Daoy (cell line): ENCODE measurements at places on chromosomes 4 and X. TPM values are rescaled to one million over a fixed set of nuclear protein-coding genes. Genes with fewer than 3 reads are reported as not detected.

DNA sequence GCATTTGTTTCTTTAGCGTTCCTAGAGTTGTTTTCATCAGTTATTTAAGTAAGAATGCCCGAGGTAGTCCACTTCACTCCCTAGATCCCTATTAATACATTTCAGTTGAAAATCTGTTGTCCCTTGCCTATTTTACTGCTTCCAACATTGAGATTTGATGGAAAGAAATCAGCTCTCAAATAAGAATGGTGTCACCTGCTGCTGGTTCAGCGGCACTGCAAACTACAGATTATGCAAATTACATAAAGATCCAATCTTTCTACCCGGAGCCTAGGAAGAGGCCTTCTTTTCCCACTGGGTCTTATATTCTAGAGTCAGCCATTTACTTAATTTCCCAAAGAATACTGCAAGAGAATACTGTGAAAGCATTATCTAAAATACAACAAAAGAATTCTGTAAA, 597.6 kb upstream of the MAGEB2 start:
- DNase-seq: no peak

DNA sequence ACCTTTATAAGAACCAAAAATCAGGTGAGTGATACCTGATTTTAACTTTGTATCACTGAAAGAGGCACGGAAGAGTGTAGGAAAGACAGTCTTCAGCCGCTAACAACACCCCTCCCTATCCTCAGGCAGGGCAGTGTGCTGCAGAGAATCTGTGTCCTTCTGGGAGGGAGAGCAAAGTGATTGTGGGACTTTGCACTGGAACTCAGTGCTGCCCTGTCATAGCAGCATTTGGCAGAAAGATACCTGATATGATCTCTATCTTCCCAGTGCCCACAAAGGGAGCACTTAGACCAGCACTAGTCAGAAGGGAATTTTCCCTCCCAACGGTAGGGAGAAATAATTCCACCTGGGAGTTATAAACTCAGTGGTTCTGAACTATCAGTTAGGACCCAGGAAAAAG, 139.0 kb downstream of the FMR1NB start:
- DNase-seq: no peak

GRCh38 chrX:63686878-63687714, 97.9 kb downstream of the ARHGEF9 start:
- DNase-seq: peak; percentile 2

DNA sequence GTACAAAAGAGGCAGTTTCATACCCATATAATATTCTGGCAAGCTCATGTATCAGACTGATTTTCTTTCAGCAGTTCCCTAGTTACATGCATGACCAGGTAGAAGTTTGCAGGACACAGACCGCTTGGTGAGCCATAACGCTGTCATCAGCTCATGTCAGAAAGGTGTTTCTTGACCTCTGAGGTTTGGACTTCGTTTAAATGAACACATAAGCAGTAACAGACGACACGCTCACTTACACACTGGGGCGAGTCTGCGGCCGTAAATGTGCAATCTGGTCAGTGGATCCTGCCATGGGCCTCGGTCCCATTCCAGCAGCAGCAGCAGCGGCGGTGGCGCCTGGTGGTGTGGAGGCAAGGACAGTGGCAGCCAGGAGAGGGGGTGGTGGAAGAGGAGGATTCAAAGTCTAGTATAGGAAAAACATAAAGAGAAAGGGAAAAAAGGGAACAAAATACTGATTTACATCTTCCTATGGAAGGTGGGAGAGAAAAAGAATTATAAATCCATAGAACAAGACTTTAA, 111.9 kb upstream of the CBR4 start:
- DNase-seq: no peak

DNA sequence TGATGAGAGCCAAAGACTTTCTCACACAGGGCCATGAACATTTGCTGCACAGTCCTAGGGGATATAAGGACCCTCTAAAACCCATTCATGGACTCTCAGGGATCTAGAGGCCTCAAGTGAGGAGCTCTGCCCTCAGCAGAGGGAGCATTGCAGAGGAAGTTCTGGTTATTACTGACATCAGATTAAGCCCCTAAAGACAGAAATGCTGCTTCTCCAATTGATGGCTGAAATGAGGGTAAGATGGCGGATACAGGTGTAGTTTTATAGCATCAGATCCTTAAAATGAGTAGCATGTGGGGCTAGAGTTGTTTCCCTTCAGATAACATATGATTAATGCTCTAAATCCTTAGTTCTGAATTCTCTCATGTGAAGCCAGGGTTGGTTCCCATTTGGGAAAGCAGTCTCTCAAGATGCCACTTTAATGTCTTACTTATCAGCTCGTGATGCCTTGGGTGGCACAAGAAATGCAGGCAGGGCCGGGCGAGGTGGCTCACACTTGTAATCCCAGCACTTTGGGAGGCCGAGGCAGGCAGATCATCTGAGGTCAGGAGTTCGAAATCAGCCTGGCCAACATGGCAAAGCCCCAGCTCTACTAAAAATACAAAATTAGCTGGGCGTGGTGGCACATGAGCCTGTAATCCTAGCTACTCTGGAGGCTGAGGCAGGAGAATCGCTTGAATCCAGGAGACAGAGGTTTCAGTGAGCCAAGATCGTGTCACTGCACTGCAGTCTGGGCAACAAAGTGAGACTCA, 7.9 kb downstream of the RHOH start:
- no peak for DNase-seq

DNA sequence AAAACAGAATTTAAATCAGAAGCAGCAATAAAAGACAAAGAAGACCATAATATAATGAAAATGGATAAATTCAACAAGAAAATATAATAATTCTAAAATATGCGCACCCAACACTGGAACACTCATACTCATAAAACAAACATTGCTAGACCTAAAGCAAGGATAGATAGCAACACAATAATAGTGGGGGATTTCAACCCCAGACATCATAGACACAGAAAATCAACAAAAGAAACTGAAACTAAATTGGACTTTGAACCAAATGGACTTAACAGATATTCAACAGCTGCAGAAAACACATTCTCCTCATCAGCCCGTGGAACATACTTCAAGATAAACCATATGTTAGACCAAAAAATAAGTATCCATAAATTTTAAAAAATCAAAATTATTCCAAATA, 1552.6 kb downstream of the C4orf33 start:
- no peak for DNase-seq

DNA sequence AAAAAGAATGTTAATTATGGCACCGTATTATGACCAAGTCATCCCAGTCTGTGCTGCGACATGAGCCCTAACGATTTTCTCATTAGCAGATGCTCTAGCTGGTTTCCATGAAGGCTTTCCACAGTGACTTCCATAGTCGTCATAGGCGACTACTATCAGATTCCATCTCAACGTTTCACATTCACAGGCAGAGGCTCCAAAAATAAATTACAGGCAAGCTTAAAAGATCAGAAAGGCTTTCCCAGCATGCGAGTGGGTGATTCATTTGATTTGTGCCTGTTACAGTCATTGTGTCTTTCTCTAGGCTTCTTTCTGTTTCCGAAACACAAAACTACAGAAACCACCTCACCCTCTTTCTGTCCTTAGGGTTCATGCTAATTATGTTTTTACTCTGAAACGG, 43.2 kb downstream of the PALLD start:
- peak; percentile 62 for DNase-seq

GRCh38 chr4:6180841-6181631, 19.3 kb downstream of the JAKMIP1 start:
- no peak for DNase-seq

DNA sequence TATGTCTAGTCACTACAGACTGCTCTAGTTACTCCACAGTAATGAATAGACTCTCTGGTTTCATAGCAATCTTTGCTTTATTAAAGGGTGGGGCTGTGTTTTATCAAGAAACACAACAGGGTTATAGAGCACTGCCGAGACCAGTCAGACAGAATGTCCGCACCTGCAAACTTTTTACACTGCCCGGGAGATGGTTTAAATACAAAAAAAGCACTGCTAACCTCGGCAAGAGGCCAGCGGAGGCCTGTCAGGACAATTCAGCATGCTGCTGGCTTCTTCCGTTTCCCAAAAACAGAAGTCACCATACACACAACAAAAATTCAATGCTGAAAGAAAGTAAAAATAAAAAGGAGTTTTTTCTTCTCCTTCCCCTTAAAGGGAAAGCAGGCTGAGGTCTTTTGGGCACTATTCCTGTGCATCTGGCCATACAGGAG, 67.4 kb downstream of the IRF2 start:
- DNase-seq: no peak

GRCh38 chrX:107205770-107206696, at the start of the genes DNAAF6 and NUP62CL:
TSS of gene DNAAF6 (plus strand) at chrX:107206611. CDS start at chrX:107212876, 6,265 bp downstream.
TSS of gene NUP62CL (minus strand) at chrX:107206433. CDS start at chrX:107175146, 31,287 bp downstream.
- DNase-seq: peak; percentile 73

DNA sequence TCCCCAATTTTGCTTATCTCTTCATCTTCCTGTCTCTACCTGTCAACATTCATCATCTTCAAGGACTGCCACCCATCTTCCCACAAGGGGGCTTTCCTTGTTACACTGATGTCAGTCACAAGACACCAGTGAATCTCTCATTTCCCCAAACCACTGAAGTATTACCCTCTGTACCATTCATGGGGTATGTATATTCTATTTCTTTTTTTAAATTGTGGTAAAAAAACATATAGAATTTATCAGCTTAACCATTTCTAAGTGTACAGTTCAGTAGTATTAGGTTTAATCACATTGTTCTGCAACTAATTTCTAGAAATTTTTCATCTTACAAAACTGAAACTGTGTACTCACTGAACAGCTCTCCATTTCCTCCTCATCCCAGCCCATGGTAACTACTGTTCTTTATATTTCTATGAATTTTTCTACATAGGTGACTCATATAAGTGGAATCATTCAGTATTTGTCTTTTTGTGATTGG, 98.6 kb downstream of the LARP7 start:
- DNase-seq: no peak

DNA sequence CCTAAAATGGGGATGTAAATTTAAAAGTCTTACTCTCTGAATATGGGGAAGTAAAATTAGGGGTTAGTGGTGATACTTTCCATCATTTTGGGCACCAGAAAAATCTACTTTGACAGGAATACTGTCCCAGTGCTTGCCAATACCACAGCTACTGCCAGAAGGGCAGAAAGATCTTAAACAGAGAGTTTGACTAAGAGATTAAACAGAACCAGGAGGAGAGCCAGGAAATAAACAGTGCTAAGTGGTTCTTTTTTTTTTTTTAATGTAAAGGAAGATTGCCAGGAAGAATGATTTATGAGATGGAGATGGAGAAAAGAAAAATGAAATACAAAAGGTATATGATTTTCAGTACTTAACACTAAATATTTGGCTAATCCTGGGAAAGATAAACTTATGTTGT, 126.8 kb downstream of the RTL3 start:
- DNase-seq: no peak

DNA sequence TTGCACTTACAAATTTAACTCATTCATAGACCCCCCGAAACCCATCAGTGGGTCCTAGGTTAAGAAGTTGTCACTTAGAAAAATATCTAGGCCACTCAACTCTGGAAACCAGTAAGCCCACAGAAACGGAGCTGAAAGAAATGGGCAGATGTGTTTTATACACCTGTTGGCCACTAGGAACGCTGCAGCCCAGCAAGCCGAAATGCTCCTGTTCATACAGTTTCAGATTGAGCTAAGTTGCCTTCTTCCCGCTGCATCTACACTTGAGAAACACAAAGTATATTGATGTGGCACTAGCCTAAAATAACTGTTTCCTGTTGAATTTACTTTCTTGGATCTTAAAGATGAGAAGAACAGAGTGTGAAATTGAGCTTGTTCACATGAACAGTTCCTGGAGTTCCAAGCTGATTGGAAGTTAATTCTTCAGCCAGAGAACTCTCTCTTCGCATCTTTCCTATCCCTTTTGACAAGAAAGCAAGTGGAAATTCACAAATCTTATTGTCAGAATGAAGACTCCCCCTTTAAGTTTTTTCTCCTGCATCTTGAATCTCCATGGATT, 174.1 kb downstream of the RBMX2 start:
- peak; percentile 39 for DNase-seq

DNA sequence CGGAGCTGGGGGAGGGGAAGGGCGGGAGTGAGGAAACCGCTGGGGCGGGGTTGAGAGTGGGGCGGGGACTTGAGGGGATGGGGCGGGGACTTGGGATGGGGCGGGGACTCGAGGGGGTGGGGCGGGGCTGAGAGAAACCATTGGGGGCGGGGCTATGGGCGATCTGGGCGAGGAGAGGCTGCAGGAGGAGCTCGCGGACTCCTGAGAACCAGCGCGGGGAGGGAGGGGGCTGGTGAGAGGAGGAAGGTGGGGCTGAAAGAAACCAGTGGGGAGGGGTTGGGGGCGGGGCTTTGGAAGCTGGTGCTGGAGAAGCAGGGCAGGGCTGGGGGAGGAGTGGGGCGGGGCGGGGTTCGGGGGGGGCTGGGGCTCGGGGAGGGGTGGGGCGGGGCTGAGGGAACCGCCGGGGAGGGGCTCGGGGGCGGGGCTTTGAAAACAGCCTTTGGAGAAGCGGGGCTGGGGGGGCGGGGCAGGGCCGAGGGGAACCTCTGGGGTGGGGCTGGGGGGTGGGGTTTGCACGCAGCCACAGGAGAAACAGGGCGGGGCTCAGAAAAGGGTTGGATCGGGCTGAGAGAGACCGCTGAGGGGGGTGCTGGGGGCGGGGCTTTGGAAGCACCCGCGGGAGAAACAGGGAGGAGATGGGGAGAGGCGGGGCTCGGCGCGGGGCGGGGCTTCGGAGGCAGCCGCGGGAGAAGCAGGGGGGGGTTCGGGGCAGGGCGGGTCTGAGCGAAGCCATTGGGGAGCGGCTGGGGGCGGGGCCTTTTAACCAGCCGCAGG, 777 bp upstream of the EOLA2 start:
- DNase-seq: peak; percentile 86

GRCh38 chrX:32408389-32408788, 803.0 kb downstream of the DMD start:
- DNase-seq: peak; percentile 19

DNA sequence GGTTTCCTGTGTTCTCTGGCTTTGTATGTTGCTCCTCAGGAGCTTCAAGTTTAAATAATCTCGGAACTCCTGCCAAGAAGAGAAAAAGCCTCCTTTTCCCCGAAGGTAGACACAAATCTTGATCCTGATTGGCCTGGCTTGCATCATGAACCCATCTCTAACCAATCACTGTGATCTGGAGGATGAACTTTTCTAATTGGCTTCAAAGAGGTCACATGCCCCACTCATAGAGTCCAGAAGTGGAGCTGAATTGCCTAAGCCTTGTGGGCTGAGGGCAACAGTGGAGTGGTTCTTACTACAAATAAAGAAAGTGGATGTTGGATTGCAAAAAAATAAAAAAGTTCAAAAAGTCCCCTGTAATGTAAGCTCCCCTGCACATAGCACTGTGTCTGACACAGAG, 245.9 kb downstream of the MID1IP1 start:
- DNase-seq: no peak

HSFX2 gene
- not detected in 2 replicates for total RNA-seq

IL15 gene
- total RNA-seq: 1.5 and 3.4 TPM in 2 replicates

TMSB4X gene
- 2,195 and 2,514 TPM in 2 replicates for total RNA-seq

PABPC5 gene
- 0.27 TPM in 1 of 2 replicates, not detected in the other for total RNA-seq

CPXCR1 gene
- total RNA-seq: not detected in 2 replicates

PLP1 gene
- total RNA-seq: 2.7 TPM in 1 of 2 replicates, not detected in the other

FRG2 gene
- total RNA-seq: 0.11 TPM in 1 of 2 replicates, not detected in the other
